ENCODE measurements at places on chromosomes 7 and 10.

- DNase-seq, result peak; percentile 86
Observed at GRCh38 chr7:73734619-73735527, 3.7 kb downstream of the ABHD11 start.

- DNase-seq, result no peak
Observed at GRCh38 chr7:22635349-22635748, 91.7 kb upstream of the IL6 start.

DNA sequence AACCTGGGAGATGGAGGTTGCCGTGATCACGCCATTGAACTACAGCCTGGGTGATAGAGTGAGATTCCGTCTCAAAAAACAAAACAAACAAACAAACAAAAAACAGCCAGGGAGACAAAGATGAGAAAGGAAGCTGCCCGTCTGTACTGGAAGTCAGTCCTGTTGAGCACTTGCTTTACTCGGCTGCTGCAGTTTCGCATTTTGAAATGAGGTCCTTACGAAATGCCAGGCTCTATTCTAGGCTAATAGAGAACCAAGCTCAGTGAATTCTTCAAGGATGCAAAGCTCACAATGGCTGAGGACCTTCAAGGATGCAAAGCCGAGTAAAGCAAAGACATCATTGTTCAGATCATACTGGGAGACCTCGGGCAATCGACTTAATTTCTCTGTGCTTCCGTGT is 333.3 kb downstream of the CALN1 start:
- DNase-seq, result no peak

DNA sequence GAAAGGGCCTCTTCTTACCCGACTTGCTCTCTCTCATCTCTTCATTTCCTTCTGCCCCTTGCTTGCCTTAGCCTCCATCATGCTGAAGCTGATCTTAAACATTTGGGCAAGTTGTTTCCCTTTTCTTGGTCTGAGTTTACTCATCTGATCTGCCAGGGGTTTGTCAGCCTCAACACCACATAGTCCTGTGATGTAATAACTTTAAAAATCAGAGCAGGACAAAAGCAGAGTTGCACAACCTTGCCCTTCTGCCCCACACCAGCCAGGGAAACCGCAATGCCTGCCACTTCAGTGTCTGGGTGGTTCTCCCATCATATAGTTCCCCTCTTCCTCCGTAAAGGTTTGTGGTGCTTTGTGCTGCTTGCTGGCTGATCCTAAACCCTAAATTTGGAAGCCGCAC is 9.9 kb upstream of the LIPM start:
- DNase-seq, result no peak

GRCh38 chr7:65923316-65923715 is 50.4 kb downstream of the VKORC1L1 start:
- no peak for DNase-seq

DNA sequence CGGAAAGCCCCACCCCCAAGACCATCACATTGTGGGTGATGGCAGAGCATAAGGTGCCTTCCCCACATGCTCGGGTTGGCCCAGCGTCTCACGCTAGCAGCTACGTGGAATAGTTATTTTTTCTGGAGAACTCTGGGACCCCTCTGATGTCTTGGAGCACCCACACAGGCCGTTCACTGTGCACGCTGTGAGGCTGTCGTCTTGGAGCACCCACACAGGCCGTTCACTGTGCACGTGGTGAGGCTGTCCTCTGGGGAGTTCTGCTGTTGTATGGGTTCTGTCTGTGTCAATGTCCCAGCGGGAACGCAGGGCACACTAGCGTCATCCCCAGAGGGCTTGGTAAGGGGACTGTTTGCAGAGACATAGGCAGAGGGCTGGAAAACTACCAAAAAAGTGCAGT is 38.8 kb upstream of the FAM20C start:
- no peak for DNase-seq

GRCh38 chr10:5927306-5927705 is 37.3 kb downstream of the FBH1 start:
- DNase-seq, result no peak

DNA sequence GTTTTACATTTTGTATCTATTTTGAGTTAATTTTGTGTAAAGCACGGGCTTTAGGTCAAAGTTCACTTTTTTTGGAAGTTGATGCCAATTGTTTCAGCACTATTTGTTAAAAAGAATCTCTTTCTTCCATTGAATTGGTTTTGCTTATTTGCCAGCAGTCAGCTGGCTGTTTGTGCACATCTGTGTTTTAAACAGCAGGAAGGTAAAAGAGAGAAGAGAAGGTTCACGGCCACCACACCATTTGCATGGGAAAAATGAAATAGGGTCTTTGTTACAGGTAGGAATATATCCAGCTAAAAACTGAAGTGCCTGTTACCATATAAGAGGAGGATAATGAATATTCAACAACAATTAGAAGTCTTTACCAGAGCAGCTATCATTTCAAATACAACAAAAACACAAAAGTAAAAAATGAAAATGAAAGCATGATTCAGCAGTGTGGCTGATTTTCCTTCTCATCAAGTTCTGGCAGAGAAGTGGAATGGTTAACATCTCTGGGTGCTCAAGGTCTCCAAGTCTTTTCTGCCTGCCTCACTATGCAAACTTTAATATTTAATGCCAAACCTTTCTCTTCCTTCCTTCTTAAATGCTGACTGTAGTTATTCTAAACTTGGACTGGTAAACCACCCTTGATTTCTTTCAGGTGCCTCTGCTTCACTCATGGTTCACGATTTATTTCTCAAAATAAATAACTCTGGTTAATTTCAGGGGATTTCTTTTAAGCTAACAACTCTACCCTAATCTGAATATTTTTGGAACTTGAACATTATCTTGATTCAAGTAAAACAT is 841.5 kb downstream of the GRM8 start:
- no peak for DNase-seq

DNA sequence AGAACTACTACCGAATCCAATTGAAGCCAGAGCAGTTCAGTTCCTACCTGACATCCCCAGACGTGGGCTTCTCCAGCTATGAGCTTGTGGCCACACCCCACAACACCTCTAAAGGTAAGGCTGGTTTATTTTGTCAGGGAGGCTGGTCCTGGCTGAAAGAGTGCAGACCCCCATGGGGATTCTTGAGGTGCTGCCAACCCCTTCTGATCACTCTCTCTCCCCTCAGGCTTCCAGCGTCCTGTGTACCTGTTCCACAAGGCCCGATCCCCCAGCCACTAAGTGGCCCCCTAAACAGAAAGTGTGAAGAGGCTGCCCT is 3.1 kb downstream of the PPP1R35 start:
- no peak for DNase-seq

DNA sequence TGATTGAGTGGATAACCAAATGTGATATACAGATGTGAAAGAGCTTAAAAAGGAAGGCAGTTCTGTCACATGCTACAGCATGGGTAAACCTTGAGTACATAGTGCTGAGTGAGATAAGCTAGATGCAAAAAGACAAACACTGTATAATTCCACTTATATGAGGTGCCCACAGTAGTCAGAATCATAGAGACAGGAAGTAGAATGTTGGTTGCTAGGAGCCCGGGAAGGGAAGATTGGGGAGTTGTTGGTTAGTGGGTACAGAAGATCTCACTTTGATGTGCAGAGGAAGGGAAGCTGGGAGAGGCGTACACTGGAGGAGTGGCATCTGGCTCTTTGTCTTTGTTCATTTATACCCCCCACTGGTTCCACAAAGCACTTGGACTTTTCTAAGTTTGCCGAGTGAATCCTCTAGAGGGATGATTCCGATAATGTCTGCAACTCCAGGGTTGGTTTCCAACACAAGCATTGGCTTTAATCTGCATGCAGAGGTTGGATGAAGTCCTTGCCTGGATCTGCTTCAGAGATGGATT is 39.5 kb downstream of the TSPAN14 start:
- peak; percentile 28 for DNase-seq

DNA sequence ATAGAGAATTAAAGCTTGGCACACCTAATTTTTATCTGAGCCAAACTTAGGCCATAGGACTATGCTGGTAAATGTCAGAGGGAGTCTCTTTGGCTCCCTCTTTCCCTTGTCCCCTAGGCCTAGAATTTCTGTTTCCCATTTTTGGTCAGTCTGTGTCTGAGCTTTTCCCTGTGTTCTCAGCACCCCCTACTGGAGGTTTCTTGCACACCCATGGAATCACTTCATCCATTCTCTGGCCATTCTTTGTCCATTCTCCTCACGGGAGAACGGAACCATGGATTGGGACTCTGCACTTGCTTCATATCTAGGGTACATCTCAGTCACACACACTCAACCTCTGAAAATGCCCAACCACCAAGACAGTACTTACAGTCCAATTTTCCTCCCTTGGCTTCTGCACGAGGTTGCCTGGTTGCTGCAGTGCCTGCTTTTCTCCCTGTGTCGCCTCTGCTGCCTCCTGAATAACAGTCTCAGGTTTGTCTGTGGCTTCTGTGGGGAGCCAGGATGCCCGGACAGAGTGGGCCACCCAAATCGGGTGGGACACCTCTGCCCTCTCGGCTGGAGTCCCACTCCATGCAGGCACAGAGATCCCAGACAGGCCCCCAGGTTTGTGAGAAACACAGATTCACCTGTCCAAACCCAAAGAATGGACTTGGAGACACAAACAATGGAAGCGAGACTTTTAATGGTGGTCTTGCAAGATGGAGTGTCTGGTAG is 35.1 kb upstream of the DNAH11 start:
- DNase-seq, result no peak

DNA sequence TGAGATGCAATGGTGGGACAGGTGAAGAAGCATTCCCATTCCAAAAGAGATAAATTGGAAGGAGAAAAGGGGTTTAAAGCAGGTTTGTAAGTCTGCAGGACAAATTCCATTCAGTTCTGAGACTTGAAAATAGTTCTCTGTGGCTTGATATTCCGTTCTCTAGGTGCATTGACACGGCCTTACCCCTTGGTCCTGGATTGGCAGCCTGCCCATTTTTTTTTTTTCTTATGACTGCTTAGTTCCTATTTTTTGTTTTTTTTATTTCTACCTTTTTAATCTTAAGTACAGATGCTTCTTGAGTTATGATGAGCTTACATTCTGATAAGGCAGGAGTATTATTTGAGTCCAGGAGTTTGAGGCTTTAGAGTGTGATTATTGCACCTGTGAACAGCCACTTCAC is 70.6 kb downstream of the MLLT10 start:
- DNase-seq, result no peak

GRCh38 chr10:124498056-124498455 is 36.4 kb downstream of the LHPP start:
- no peak for DNase-seq

DNA sequence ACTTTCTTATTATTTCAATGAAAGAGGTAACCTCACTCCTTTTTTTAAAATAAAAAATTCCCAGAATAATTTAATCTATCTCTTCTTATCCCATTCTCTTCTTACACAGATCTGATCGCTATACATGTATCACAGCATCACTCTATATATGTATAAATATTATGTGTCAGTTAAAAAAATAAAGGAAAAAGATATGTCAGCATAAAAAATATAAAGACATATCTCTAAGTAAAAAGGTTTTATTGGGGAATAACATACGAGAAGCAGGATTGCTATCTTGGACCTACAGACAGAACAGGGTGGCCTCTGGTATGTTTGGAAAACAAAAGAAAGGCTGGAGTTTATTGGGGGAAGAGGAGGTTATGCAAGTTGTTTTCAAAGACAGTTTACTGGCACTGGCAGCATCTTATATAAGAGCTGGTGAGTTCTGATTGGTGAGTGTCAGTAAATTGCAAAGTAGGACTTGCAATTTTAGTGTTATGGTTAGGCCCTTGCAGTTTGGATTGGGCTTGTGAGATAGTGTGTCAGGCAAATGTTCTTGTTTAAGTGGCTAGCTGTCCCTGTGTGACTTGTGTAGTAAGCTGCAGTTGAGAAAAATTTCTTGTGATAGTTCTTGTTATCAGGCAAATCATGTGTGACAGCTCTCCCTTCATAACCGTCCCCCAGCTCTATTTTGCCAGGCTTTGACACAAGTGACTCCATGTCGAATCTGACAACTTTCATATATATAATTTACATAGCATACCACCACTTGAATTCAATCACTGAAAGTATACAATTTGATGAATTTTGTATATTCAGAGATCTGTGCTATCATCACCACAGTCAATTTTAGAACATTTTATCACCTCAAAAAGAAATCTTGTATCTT is 118.2 kb downstream of the HBP1 start:
- DNase-seq, result no peak

- no peak for DNase-seq
Observed at GRCh38 chr10:11257440-11258090, 239.9 kb downstream of the CELF2 start.

GRCh38 chr7:128450409-128450808 is 5.3 kb upstream of the HILPDA start:
- no peak for DNase-seq

DNA sequence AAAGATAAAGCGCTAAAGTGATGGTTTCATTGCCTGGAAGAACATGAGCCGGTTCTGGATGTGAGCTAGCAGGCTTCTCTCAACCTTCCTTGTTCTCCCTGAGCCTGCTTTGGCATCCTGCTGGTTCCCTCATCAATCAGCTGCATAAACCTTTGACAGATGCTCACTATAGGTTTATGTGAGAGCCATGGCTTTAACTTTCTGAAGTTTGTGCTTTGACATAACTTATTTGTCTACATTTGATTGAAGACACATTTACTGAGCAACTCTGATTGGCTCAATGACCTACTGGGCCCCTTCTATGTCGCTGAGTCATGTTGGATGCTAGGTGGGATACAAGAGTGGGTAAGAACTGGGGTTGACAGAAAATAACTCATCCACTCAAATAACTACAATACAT is 192.0 kb downstream of the ADAM12 start:
- no peak for DNase-seq

- DNase-seq, result no peak
Observed at GRCh38 chr10:60403168-60403873, 13.6 kb upstream of the ANK3 start.

DNA sequence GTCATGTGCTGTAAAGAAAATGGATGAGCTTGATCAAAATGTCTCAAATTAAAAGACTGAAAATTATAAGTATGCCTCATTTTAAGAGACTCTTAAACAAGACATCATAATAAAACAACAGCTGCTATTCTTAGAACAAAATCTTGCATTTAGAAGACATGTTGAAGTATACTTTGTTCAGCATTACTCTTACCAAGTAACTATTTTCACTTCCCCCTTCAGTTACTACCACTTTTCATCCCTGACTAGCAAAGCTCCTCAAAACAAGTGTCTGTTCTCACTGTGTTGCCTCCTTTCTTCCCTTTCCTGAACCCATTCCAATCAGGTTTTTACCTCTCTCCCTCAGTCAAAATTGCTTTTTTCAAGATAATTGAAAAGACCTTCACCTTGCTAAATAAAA is 31.6 kb downstream of the ELAPOR2 start:
- no peak for DNase-seq

- DNase-seq, result no peak
Observed at GRCh38 chr7:47039904-47040303, 542.0 kb downstream of the TNS3 start.

- DNase-seq, result no peak
Observed at GRCh38 chr7:69147631-69148030, 450.6 kb upstream of the AUTS2 start.

- no peak for DNase-seq
Observed at GRCh38 chr10:123807444-123808035, 84.1 kb downstream of the CPXM2 start.

- DNase-seq, result no peak
Observed at GRCh38 chr7:5354460-5355232, 69.0 kb downstream of the TNRC18 start.

DNA sequence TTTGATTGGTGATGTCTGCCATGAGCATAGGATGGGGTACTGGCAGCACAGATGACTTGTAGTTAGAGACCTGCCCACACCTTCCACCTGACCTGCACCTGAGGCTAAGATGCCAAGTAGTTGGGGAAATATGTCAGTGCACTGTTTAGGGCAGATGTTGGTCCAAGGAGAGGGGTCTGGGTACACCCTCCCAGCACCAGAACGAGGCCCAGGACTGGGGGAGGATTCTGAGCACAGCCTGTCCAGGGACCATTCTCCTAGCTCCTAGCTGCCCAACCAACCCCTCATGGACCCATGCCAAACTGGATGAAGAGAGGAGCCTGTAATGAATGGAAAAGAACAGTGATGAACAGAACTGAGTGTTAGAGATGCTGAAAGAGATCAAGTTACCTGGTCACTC is 28.0 kb downstream of the FRMPD2 start:
- DNase-seq, result no peak
